Amygdala (tissue), 56 donors: ENCODE measurements at places on chromosomes 12 and 14.

- DNase-seq = no peak
These were observed 3.3 kb upstream of the CCND2 start for GRCh38 chr12:4270016-4270830.

DNA sequence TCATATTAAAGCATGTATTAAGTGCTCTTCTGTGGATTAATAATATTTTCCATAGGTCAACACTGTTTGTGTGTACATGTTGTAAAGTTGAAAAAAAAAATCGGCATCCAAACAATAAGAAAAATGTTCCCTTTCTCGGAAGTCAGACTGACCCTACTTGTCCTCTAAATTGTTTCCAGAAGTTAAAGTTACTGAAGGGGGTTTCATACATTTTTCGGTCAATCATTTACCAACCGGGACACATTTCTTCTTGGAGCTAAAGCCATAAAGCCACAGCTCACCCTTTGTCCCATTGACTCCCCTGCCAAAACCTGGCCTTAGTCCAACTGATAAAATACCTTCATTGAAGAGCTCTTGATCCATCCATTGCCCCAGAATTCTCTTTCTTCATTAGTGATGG, 230.0 kb downstream of the ANO2 start:
- DNase-seq = no peak

GRCh38 chr14:54700717-54701116, 133.8 kb downstream of the SAMD4A start:
- DNase-seq = no peak

GRCh38 chr12:30764251-30764650, 9.5 kb upstream of the CAPRIN2 start:
- DNase-seq = no peak

GRCh38 chr14:65080960-65081747, 21.2 kb downstream of the MAX start:
- no peak for DNase-seq

- DNase-seq = no peak
These were observed 330.8 kb downstream of the SOX5 start for GRCh38 chr12:23618718-23619117.

GRCh38 chr12:109020796-109021380, at the start of gene SVOP:
Gene SVOP, minus strand, starts transcription at chr12:109021068. Its CDS starts 200 bp downstream, at chr12:109020868.
- DNase-seq = no peak

GRCh38 chr12:117789195-117789912, 179.4 kb downstream of the KSR2 start:
- no peak for DNase-seq

GRCh38 chr12:125187780-125188741, 122.8 kb downstream of the AACS start:
- no peak for DNase-seq

DNA sequence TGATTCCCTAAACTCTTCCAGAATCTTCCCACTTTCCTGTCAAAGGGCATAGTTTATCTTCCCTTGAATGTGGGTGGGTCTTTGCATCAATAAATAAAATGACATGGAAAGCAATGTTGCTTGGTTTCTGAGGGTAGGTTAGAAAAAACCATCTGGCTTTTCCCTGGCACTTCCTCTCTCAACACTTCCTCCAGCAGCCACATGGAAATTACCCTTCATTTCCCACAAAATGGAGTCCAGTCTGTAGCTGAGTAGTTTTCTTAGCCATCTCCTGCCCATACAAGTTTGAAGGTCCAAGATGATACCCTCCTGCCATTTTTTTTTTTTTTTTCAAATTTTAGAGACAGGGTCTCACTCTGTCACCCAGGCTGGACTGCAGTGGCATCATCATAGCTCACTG, 11.1 kb upstream of the NDUFA12 start:
- DNase-seq = no peak

DNA sequence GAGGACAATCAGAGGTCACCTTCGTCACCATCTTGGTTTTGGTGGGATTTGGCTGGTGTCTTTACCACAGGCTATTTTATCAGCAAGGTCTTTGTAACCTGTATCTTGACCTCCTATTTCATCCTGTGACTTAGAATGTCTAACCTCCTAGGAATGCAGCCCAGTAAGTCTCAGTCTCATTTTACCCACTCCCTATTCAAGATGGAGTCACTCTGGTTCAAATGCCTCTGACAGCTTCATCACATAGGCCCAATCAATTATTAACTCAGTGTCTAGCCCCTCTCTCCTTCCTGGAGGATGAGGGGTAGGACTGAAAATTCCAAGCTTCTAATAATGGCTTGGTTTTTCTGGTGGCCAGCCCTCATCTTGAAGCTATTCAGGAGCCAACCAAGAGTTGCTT, 111.4 kb upstream of the NAP1L1 start:
- no peak for DNase-seq
